Pulmonary artery endothelial cell (primary cell): ENCODE measurements at places on chromosomes 6 and 20. TPM values are rescaled to one million over a fixed set of nuclear protein-coding genes. Genes with fewer than 3 reads are reported as not detected.

DNA sequence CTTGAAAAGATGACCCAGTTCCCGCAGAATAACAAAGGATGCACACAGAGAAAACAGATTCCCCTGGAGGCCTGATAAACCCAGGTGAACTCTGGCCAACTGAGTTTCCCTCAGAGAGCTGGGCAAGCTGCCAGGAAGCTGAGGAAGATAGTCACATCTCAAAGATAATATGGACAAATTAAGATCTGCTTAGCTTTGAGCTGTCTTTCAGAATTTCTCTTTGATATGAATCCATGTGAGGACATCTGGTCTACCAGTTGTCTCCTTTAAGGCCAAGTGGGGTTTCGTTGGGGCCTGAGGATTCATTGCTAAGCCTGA, 59.5 kb downstream of the ID4 start:
- no peak for DNase-seq

DNA sequence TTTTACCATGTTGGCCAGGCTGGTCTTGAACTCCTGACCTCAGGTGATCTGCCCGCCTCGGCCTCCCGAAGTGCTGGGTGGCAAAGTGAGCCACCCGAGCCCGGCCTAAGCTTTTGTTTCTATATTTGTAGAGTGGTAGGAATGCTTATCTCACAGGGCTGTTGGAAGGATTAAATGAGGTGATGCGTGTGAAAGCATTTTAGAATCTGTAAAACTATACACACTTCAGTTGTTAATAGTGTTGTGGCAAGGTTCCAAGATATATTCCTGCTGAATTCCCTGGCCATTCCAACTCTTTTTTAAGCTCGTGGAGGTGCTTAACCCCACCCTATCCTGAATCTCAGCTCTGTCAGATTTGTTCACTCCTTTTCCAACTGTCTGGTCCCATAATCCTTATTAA, 89.9 kb upstream of the AKIRIN2 start:
- no peak for DNase-seq

The BNIP5 gene
- total RNA-seq, result not detected in 2 replicates

DNA sequence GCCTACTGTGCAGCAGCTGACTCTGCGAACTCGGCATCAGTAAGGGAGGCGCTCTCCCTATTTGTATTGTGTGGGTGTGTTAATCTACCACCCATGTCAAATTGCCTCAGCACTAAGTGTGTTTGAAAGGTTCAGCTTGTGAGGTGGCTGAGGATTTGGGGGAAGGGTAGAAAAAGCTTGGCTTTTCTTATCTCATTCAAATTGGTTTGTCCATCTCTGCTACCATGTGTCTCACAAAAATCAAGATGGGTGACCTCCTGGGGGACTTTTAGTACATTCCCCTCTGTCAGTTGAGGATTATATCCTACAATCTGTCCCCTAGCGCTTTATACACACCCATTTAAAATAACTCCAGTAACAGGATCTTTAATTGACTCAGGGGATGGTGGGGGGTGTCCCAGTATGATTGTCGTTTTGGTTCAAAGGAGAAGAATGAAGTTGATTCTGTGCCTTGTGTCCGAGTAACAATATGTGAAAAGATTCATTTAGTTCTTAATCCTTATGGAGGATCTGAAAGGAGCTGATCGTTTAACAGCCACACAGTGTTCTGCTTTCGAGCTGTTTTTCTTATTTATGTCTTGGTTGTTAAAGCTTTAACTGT, 609.6 kb downstream of the PKHD1 start:
- DNase-seq, result no peak

GRCh38 chr6:72930556-72931132, 294.7 kb downstream of the KHDC1L start:
- DNase-seq, result no peak

The FERMT1 gene
- total RNA-seq, result 1.1 and 2.2 TPM in 2 replicates

The KCNB1 gene
- under 0.01 TPM in 1 of 2 replicates, not detected in the other for total RNA-seq

The RIPOR2 gene
- 0.18 TPM in 1 of 2 replicates, not detected in the other for total RNA-seq

DNA sequence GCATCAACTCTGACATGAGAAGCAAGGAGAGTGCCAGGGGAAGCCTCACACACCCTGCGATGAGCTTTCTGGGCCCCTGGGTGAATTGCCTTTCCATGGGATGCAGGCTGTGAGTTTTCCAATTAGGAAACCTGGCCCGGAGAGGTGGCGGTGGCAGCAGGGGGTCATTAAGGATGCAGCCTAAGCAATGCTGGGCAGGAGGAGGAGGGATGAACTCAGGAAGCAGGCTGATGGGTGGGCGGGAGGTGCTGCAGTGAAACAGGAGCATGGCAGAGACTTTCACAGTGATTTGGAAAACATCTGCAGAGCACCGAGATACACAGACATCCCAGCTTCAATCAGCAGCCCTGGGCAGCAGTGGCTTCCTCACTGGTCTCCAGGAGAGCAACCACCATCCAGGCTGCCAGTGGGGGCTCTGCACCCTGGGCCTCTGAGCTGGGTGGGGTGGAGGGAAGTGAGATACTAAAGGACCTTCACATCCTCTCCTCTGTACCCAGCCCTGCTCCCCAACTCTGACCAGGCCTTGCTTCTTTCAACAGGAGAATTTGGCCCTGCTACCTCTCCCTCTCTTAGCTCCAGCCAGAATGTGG, 44.9 kb downstream of the LRFN2 start:
- DNase-seq, result no peak

The RAET1E gene
- under 0.01 and 0.07 TPM in 2 replicates for total RNA-seq

- DNase-seq, result no peak
Observed at GRCh38 chr6:137165375-137166246, 7.8 kb downstream of the IL22RA2 start.
